ENCODE measurements at places on chromosomes 7 and 10.

DNA sequence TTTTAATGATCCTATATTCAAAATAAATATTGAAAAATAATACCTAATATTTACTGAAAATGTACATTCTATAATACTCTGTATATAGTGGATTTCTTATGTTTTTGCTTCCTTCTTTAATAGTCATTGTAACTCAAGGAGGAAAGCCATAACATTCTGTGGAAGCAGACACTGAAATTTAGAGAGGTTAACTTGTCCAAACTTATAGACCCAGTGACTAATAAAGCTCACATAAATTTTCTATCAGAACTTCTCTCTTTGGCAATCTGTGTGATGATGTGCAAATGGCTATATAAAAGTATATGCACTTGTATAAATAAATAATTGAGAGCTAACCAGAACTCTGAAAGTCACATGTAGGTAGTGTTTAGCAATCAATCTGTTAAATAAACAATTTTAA is 26.1 kb downstream of the GNAT3 start:
- no peak for DNase-seq

DNA sequence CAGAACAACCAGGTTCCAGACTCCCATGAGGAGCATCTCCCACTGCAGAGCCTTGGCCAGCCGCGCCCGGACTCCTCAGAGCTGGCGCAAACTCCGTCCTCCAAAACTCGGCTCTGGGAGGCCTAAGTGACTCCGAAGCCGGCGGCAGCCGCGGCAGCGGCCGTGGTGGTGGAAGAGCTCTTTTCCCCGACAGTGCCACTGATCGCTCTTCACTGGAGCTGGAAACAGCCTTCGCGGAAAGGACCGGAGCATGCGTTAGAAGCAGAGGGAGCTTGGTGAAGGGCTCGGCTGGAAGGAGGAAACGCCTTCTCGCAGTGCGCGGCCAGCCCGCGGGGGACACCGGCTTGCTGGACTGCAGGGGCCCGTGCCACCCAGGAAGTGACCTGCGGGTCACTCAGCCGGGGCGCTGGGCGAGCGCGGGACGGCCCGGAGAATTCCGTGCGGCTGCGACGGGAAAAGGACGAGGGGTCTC is 5.0 kb upstream of the HOXA13 start:
- no peak for DNase-seq

GRCh38 chr10:74669210-74669609 is 157.2 kb upstream of the KAT6B start:
- DNase-seq, result no peak

GRCh38 chr10:47092831-47093230 is 181.6 kb downstream of the PTPN20 start:
- no peak for DNase-seq

DNA sequence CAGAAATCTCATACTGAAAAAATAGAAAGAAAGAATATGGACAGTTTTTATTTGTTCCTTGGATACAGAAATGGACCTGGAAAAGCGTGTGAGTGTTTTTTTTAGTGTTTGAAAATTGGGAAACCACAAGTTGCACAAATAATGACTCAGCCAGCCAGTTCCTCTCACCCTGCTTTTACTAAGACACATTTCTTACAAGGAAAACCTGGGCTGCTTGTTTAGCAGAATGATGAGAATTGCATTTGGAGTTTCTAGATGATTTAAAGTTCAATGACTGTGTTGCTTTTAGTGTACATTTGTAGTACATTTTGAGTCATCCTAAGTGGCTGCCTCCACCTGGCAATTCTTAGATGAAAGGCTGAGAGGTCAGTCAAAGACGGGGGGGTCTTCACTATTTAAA is 218.7 kb downstream of the ABCA13 start:
- DNase-seq, result peak; percentile 90

DNA sequence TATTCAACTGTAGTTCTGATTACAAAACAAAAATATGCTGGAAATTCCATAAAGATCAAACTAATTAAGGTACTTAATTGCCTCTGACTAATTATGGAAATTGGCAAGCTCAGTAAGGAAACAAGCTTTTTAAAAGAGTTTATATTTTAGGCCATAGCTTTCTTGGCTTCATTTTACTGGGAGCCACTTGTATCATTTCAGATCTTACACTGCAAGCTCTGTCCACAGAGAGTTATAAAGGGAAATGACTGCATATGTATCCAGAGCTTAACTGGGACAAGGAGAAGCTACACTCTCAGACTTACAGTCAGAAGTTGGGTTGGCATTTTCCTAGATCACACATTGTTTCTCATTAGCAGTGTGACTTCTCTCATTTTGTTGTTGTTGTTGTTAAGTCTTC is 92.4 kb downstream of the LRRN3 start:
- DNase-seq, result no peak

DNA sequence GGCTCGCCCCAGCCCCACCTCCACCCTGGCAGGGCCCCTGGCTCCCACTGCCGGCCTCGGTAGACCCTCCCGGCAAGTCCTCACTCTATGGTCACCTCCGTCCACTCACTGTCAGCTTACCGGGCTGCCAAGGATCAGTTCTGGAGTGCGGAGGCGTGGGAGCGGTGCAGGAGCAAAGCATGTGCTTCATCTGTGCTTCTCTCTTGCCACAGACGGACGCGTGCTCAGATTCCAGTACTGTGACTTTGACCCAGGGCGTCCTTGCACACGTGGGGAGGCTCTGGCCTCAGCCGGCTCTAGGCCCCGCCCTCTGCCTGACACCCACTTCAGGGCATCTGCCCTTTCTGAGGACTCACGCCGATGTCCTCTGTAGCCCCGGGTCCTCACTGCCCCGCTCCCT is 547.5 kb upstream of the FOXK1 start:
- no peak for DNase-seq

- no peak for DNase-seq
These were observed 157.6 kb downstream of the GRK5 start for GRCh38 chr10:119364645-119365600.
